Activated CD4-positive, alpha-beta T cell treated with anti-CD3 and anti-CD28 coated beads, Interleukin-2, amount 10 ng/mL, durations not matched to agents 24 days and 14 days (primary cell): ENCODE measurements at places on chromosomes 3 and 15. TPM values are rescaled to one million over a fixed set of nuclear protein-coding genes. Genes with fewer than 3 reads are reported as not detected.

DNA sequence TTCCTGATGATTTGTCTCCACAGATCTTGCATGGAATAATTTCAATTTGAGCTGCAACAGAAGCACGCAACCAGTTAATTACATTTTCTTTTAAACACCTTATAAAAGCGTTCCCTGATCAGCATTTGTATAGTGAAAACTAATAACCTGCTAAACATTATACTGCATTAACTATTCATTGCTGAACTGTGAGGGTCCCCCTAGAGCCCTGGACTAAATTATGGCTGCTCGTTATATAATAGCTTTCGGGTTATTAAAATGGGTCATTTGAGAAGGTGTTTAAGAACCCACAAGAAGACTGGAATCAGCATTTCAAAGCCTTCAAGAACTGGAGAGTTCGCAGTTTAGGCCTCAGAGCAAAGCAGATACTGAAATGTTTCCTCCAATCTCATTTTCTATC is 52.9 kb upstream of the ICE2 start:
- DNase-seq: no peak

GRCh38 chr3:194103505-194103904 is 32.4 kb upstream of the HES1 start:
- peak; percentile 73 for DNase-seq

The LRRC2 gene
- total RNA-seq: not detected in 2 replicates

DNA sequence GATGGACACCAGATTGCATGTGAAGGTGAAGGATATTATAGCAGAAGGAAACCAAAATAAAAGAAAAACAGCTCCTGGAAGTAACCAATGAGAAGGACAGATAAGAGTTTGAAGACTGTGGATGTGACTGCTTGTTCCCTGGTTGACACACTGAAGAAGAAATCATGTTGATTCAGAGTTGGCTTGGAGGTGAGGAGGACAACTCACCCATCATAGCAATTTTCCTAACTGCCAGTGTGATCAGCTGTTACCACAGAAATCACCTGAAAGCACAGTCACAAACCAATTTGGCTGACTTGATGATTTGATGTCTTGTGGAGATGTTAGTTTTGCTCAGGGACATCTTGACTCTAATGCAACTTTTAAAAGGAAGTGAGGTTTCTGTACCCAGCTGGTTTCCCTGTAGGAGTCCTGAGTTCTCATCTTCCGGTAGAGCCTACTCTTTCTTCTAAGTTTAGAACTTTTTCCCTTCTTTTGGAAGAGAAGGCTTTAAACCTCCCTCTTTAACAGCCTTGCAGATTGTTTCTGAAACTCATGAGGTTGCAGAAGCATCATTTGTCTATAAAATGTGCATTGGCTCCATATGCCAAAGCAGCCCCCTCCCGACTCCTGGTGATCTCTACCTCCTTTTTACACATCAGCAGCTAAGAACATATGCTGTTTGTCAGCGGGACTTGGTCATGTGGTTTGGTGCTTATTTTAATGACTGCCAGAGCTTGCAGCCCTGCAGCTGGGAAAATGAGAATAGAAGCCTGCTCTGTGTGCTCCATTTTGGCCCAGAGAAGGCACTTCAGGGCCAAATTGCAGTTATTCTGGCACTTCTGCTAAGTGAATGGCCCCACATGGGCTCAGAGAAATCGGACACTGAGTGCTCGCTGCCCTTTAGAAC is 10.3 kb downstream of the ATG7 start:
- DNase-seq: no peak

DNA sequence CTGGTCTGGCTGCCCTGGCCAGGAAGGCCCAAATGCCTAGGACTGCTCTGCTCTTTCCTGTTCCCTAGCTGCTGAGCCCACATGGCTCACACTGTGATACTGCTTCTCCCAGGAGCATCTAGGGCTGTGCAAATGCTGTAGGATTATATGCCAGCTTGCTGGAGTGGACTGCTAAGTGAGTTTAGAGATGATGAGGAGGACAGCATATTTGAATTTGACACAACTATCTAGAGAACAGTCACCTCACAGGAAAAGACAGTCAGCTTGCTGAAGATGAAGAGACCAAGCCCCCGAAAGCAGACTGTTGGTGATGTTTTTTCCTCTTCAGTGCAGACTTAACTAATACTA is 39.2 kb downstream of the CLEC3B start:
- DNase-seq: no peak

DNA sequence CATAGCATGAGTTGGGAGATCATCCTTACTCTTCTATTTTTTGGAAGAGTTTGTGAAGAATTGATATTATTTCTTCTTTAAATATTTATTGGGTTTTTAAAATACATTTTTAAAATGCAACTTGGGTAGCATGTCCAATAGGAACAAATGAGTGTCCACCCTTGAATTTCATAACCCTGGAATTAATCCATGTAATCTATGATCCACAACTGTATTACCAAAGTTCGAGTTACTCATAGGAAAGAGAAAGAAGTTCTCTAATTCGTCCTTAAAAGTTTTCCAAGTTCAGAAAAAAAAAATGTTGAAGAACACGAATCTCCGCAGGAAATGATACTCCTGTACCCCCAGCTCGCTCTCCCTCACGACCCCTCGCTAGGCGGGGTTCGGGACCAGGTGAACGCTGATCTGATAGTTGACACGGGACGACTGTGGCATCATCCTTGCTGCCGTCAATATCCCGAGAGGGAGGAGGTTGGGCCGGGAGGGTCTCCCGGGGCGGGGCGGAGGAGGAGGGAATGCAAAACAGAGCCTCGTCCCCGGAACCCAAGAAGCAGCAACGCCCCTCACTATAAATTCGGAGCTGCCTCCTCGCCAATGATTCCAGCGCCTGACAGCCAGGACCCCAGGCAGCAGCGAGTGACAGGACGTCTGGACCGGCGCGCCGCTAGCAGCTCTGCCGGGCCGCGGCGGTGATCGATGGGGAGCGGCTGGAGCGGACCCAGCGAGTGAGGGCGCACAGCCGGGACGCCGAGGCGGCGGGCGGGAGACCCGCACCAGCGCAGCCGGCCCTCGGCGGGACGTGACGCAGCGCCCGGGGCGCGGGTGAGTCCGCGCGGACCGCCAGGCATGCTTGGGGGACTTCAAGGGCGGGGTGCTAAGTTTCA is at the start of gene AGTR1:
AGTR1 (plus strand) TSS at position 598 of the 884 bp plus-strand sequence. CDS start 43,133 bp downstream, outside the sequence.
- no peak for DNase-seq

The KLF13 gene
- 122 and 135 TPM in 2 replicates for total RNA-seq

GRCh38 chr15:68300115-68300940 is 22.8 kb downstream of the FEM1B start:
- DNase-seq: no peak

The HIGD2B gene
- total RNA-seq: not detected in 2 replicates

The ATP2B2 gene
- 0.31 TPM in 1 of 2 replicates, not detected in the other for total RNA-seq

GRCh38 chr3:126135406-126136076 is 44.8 kb downstream of the ALDH1L1 start:
- DNase-seq: no peak

DNA sequence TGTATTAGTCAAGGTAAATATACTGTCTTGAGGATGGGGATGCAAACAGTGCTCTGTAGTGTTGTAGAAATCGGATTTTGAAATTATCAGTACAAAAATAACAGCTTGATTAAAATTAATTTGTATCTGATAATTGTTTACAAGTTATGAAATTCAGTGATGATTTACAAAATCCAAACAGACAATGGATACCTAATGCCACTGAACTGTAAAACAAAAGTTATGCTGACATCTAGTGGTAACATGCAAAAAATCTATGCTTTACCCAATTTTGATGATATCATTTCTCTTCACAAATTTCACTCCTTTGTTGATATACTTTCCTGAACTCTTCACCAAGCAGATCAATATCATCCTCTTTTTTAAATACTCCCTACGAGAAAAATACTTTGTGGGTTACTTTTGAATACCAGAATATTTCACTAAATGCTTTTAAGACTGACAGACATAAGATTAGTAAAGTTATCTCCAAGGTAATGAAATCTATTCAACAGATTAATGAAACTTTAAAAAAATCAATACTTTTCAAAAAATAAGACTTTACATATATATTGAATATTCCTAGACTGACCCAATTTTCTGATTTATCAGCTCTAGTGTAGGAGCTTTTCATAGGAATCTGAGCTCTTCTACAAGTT is 36.0 kb downstream of the MNS1 start:
- DNase-seq: no peak

The ZNF860 gene
- total RNA-seq: 0.19 and 0.33 TPM in 2 replicates

DNA sequence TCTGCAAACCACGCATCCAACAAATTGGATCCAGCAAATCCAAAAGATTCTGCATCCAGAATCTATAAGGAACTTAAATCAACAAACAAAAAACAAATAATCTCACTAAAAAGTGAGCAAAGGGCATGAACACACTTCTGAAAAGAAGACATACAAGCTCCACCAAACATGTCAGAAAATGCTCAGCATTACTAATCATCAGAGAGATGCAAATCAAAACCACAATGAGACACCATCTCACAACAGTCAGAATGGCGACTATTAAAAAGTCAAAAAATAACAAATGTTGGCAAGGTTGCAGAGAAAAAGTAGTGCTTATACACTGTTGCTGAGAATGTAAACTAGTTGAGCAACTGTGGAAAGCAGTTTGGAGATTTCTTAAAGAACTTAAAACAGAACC is 21.6 kb upstream of the SLC25A36 start:
- DNase-seq: no peak

- DNase-seq: no peak
Measured at GRCh38 chr3:31358473-31359070, 174.2 kb upstream of the STT3B start.

- DNase-seq: no peak
Measured at GRCh38 chr15:23038726-23039142, 635 bp downstream of the TUBGCP5 start.

- DNase-seq: no peak
Measured at GRCh38 chr3:58079773-58080172, 71.6 kb downstream of the FLNB start.
